ENCODE measurements at places on chromosomes 2 and 18.

- DNase-seq, result no peak
Observed at GRCh38 chr18:24628326-24628725, 167.9 kb downstream of the HRH4 start.

GRCh38 chr2:178426388-178426787 lies 24.6 kb downstream of the PRKRA start:
- DNase-seq, result no peak

DNA sequence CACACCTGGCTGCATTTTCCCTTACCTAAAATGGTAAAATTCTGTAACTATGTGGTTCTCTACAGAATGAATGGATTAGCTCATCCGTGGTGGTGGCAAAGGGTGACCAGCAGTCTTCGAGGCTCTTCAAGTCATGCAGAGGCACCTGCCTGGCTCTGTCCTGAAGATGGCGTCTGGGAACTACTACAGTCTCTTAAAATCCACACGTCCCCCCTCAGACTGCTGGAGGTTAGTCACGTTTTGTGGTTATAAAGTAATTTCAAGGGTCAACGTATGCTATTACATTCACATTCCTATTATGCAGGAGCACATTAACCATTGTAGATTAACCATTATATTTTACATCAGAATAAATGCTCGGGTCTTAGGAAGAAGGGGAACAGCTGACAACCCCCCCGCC lies 616.7 kb downstream of the GALR1 start:
- no peak for DNase-seq

- DNase-seq, result no peak
Observed at GRCh38 chr2:133266041-133266925, 302.0 kb downstream of the NCKAP5 start.

DNA sequence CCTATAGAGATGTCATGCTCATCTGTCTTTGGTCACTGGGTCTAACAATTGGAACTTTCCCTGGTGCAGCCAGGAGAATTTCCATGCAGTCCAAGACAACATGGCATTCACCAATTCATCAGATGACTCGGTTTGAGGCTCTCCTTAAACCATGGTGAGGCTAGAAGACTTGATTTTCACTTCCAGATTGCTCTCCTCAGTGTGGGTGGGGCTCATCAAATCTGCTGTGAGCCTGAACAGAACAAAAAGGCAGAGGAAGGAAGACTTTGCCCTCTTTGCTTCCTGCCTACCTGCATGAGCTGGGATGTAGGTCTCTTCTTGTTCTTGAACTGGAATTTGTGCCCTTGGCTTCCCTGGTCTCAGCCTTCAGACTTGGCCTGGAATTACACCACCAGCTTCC lies 203.4 kb upstream of the TRIB2 start:
- no peak for DNase-seq

DNA sequence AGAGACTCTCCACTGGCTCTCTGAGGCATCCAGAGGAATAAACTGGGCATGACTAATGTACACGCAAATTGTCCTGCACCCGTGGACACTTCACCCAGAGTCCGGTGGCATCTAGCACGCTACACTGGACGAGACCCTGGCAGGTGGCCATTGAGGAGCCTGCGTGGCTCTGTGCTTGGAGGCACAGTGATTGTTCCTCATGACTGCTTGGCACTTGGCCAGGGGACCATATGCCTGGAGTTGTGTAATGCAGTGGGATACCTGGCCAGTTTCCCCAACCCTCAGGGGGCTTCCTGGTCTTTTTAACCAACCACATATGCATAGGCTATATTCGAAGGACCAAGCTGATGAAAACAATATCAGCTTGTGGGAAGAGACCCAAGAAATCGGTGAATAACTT lies 66.6 kb downstream of the MTCL1 start:
- no peak for DNase-seq

DNA sequence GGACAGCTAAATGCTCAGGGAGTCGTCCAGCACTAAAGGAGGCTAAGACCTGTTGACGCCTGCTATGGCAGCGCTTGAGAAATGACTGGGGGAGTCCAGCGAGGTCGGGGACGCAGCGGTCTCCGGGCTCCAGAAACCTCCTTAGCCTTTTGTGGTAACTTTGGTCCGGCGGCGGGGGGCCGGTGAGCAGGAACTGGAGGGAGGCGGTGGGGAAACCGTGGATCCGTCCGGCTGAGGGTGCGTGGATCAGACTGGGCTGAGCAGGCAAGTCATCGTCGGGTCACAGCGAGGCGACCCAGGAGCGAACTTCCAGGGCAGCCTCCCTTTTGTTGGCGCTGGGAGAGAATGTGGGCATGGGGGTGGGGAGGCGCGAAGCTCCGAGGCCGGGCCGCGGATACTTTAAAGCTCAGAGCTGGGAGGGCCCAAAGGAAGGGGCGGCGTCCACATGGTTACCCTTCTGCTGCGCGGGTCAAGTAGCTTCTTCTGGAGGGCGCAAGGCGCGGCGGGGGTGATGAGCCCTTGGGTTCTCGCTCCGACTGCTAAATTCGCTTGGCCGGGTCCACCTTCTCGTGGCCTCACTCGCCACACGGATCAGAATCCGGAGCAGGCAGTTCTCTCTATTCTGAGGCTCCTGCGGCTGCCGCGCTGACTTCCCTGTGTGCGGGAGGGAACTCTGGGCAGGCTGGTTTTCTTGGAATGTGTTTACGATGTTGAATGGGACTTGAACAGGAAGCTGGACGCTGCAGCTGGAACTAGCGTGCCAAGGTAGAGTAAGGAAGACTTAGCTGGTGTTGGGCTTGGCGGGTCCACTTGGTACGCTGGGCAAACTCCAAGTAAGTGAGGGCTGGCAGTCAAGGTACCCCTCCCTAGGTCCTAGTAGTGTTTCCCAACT lies 920 bp downstream of the GULP1 start:
- DNase-seq, result no peak

- DNase-seq, result no peak
Observed at GRCh38 chr2:207765547-207765946, 4.2 kb downstream of the FZD5 start.

GRCh38 chr2:96554293-96555145 lies 18.0 kb downstream of the ARID5A start:
- DNase-seq, result peak; percentile 51

- DNase-seq, result no peak
Observed at GRCh38 chr2:1026141-1026540, 75.5 kb downstream of the SNTG2 start.

DNA sequence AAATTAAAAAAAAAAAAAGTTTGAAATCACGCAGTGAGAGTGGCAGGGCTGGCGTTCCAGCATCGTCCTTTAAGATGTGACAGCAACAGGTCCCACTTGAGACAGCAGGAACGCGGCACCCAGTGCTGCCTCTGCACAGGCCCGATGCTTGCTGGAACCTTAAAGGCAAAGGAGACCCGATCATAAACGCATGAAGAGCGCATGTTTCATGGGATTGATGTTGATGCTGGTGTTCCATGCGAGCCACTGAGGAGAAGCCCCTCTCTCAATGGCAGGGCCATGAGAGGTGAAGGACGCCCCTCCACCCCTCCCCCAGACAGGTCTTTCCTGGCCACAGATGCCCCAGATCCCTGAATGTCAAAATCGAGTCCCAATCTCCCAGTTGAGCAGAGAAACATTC lies 17.9 kb upstream of the ALPI start:
- no peak for DNase-seq

GRCh38 chr2:231223458-231223976 lies 25.1 kb downstream of the ARMC9 start:
- DNase-seq, result no peak

DNA sequence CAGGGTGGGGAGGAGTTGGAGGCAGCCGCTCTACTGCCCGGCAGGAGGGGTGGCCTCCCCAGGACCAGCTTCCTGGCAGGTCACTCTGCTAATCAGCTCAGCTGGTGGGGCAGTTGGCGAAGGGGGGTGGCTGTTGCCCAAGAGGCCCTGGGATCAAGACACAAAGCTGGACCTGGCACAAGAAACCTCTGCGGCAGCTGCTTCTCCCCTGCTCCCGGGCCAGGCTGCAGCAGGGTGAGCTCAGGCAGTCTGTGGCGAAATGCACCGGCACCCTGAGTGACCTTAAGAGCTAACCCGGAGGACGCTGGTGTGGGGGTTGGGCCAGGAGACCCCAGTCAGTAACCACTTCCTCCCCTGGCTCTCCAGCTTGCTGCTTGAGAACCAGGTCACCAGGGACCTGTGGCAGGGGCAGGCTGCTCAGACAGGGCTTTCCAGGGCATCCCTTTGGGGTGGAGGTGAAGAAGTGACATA lies 31.1 kb downstream of the TOGARAM2 start:
- peak; percentile 24 for DNase-seq

DNA sequence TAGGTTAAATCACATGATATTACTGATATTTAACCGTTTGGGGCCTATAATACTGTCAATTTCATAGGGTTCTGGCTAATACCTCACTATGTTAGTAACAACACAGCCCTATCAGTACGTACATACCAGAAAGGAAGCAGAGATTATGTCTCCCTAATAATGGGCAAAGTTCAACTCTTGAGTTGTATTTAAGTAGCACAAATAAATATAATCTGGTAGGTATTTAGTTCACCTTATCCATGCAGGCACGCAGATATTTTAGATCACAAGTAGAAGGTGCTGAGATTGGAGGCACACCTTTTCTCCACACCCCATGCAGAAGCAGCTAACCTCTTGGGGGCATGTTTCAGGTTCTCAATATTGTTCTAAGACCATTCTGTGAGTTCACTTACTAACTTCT lies 118.9 kb downstream of the IRS1 start:
- DNase-seq, result no peak
